Glutamatergic neuron (in vitro differentiated cells): ENCODE measurements at places on chromosomes 2 and 18. TPM values are rescaled to one million over a fixed set of nuclear protein-coding genes. Genes with fewer than 3 reads are reported as not detected.

DNA sequence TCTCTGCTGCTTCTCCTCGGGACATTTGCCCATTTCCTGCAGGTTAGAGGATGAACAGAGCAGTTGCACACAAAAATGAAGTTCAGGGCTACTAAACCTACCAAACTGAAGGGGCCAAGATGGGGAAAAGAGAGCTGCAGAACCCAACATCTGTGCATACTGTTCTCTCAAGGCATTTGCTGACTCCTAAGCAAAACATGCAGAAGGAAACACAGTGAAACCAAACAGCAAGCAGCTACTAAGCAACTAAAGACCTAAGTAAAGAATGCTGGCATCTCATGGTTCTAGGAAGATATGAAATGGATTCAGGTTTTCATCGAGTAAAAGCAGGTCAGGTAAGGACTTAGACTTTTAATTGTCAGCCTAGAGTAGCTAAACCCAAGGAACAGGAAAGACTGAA, 111.9 kb upstream of the SYT4 start:
- no peaks in the 10 kb centered on the region for H3K27me3 ChIP-seq
- no peaks in the 10 kb centered on the region for H3K36me3 ChIP-seq
- no peak for DNase-seq
- H3K4me3 ChIP-seq, result no peak overlapping the region
- no peaks in the 10 kb centered on the region for H3K4me1 ChIP-seq

DNA sequence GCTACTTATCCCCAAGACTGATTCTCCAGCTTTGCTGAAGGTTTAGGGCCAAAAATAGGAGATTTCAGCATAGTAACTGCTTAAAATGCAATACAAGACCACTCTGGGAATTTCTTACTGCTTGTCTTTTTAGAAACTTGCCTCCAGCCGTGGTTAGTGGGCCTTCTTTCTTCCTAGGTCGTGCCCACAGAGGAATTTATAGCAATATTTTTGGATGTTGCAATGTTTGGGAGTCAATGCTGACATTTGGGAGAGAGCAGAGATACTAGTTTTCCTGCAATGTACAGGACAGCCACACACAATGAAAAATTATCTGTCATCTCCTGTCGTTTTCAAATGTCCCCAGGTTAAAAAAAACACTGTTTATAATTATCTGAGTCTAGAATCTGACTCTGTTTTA, 25.6 kb upstream of the CERS6 start:
- H3K4me1 ChIP-seq, result peaks cover 38% of the 10 kb centered on the region
- no peak overlapping the region for H3K4me3 ChIP-seq
- H3K36me3 ChIP-seq, result no peaks in the 10 kb centered on the region
- DNase-seq, result no peak
- H3K27ac ChIP-seq, result no peak overlapping the region

Gene DOCK10
- total RNA-seq, result 1.1 TPM

GRCh38 chr18:9334973-9335696, 562 bp downstream of the TWSG1 start:
- peaks cover 2% of the 10 kb centered on the region for H3K27me3 ChIP-seq
- DNase-seq, result no peak
- H3K36me3 ChIP-seq, result no peaks in the 10 kb centered on the region
- H3K4me1 ChIP-seq, result no peaks in the 10 kb centered on the region
- peak overlapping the region; percentile 92 for H3K4me3 ChIP-seq

DNA sequence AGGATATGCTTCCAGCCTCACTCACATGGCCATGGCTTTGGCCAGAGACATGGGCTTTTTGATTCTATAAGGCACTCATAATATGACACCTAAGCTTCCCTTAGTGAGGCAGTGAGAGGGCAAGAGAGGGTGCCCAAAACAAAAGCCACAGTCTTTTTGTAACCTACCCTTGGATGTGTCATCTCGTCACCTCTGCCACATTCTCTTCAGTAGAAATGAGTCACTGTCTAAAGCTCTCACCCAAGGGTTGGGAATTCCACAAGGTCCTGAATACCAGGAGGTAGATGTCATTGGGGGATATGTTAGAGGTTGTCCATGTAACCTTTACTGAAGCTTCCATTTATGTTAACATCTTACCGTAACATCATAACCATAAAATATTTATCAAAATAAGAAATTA, 108.4 kb downstream of the ALMS1 start:
- H3K36me3 ChIP-seq, result peaks cover 6% of the 10 kb centered on the region
- H3K4me1 ChIP-seq, result no peaks in the 10 kb centered on the region
- DNase-seq, result no peak
- no peak overlapping the region for H3K4me3 ChIP-seq

DNA sequence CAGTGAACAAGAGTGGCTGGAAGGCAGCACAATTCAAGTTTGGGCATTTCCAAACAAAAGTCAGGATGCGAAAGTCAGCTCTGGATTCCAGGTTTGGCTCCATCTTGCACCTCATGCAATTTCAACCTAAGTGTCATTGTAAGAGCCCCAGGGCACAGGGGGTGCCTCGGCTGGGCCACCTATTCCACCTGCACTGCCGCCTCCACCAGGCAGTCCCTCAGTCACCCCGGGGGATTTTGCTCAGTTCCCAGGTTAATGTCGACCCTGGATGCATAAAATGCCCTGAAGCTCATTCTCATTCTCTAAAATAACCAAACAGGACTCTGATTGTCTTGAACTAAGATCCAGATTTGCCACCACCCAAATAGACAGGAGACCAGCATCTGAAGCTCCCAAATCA, 77.6 kb downstream of the EDAR start:
- no peak overlapping the region for H3K27ac ChIP-seq
- H3K4me1 ChIP-seq, result no peaks in the 10 kb centered on the region
- no peak for DNase-seq

Gene HAAO
- not detected for total RNA-seq

Gene NYAP2
- total RNA-seq, result 0.32 TPM

GRCh38 chr2:120791243-120791961, 55.7 kb downstream of the GLI2 start:
- H3K27ac ChIP-seq, result no peak overlapping the region
- H3K27me3 ChIP-seq, result peaks cover 9% of the 10 kb centered on the region
- H3K4me3 ChIP-seq, result no peak overlapping the region
- no peak for DNase-seq
- H3K4me1 ChIP-seq, result peaks cover 24% of the 10 kb centered on the region

- peaks cover 10% of the 10 kb centered on the region for H3K4me1 ChIP-seq
- no peak for DNase-seq
- no peak overlapping the region for H3K4me3 ChIP-seq
- no peaks in the 10 kb centered on the region for H3K36me3 ChIP-seq
Measured at GRCh38 chr2:176817061-176817565, 395.5 kb upstream of the HNRNPA3 start.

DNA sequence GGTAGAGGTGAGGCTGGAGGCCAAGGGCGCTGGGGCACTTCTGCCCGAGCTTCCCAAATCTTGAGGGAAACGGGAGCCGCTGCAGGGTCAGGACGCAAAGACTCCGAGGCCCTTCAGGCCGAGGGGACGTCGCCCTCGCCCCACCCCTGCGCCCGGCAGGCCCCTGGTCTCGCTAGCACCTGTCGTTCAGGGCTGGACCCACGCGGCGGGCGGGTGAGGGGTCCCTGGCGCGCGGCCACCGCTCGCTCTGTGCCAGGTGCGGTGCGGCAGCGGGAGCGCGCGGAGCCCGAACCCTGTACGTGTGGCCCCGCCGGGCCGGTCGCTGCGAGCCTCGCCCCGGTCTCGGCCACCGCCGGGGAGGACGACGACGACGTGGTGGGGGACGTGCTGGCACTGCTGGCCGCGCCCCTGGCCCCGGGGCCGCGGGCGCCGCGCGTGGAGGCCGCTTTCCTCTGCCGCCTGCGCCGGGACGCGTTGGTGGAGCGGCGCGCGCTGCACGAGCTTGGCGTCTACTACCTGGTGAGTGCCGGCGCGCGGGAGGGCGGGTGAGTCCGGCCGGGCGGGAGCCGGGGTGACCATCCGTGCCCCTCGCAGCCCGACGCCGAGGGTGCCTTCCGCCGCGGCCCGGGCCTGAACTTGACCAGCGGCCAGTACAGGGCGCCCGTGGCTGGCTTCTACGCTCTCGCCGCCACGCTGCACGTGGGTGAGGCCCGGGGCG, 4.9 kb downstream of the ERFE start:
- H3K36me3 ChIP-seq, result no peaks in the 10 kb centered on the region
- H3K27me3 ChIP-seq, result peaks cover 14% of the 10 kb centered on the region
- H3K4me3 ChIP-seq, result no peak overlapping the region
- no peak overlapping the region for H3K27ac ChIP-seq

DNA sequence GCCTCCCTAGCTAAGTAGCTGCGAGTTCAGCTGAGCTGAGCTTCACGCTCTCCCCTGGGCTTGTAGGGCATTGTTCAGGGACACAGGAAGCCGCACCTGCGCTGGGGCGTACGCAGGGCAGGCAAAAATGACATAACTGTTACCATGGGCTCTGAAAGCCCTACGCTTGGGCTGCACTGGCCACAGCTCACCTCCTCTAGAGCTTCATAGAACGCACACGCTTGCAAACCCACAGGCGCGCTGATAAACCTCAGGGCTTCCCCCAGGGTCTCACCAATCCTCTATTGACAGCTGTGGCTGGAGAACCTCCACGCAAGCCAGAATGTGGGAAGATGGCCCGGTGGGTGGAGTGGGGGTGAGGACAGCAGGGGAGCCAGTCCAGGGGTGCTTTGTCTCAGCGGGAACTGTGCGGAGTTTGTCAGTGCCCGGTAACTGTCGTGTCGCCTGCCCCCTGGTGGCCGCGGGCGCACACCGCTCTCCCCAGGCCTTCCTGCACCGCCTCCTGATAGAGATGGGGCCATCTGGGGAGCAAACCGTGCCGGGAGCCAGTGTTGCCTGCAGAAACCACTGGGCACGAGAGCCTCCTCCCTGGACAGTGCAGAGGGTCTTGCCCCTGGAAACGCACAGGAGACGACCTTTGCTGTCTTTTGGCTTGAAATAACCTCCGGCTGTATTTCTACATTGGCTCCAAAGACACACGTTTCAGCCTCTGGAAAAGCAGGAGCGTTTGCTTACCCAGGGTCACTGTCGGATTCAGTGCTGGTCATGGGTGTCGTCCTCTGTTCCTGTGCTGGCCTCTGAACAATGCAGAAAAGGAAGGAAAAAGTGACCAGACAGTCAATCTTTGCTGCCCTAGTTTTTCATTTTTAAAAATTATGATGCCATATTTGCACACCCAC, 17.0 kb upstream of the CIDEA start:
- no peaks in the 10 kb centered on the region for H3K36me3 ChIP-seq
- no peak overlapping the region for H3K4me3 ChIP-seq
- peak; percentile 92 for DNase-seq
- H3K27me3 ChIP-seq, result peaks cover 10% of the 10 kb centered on the region
- H3K4me1 ChIP-seq, result peaks cover 16% of the 10 kb centered on the region
- H3K27ac ChIP-seq, result peak overlapping the region; percentile 48

GRCh38 chr18:8998481-8999217, 103.8 kb upstream of the NDUFV2 start:
- no peak overlapping the region for H3K27ac ChIP-seq
- peak overlapping the region; percentile 13 for H3K4me3 ChIP-seq
- no peaks in the 10 kb centered on the region for H3K27me3 ChIP-seq
- peaks cover 28% of the 10 kb centered on the region for H3K4me1 ChIP-seq

- no peak overlapping the region for H3K27ac ChIP-seq
- H3K27me3 ChIP-seq, result no peaks in the 10 kb centered on the region
- peaks cover 3% of the 10 kb centered on the region for H3K4me1 ChIP-seq
- H3K36me3 ChIP-seq, result peaks cover 31% of the 10 kb centered on the region
- H3K4me3 ChIP-seq, result no peak overlapping the region
Measured at GRCh38 chr2:233408366-233409285, 54.3 kb downstream of the DGKD start.

Gene GBX2
- total RNA-seq, result 1.2 TPM

Gene ITGA4
- total RNA-seq, result 5.4 TPM
